Activated T-helper 17 cell treated with anti-CD3 and anti-CD28 coated beads, Interleukin-2, amount 50 U/mL, for 72 hours (primary cell): ENCODE measurements at places on chromosomes 11 and 22. TPM values are rescaled to one million over a fixed set of nuclear protein-coding genes. Genes with fewer than 3 reads are reported as not detected.

- no peak for ATAC-seq
Measured at GRCh38 chr11:44308256-44308922, 1.6 kb downstream of the ALX4 start.

DNA sequence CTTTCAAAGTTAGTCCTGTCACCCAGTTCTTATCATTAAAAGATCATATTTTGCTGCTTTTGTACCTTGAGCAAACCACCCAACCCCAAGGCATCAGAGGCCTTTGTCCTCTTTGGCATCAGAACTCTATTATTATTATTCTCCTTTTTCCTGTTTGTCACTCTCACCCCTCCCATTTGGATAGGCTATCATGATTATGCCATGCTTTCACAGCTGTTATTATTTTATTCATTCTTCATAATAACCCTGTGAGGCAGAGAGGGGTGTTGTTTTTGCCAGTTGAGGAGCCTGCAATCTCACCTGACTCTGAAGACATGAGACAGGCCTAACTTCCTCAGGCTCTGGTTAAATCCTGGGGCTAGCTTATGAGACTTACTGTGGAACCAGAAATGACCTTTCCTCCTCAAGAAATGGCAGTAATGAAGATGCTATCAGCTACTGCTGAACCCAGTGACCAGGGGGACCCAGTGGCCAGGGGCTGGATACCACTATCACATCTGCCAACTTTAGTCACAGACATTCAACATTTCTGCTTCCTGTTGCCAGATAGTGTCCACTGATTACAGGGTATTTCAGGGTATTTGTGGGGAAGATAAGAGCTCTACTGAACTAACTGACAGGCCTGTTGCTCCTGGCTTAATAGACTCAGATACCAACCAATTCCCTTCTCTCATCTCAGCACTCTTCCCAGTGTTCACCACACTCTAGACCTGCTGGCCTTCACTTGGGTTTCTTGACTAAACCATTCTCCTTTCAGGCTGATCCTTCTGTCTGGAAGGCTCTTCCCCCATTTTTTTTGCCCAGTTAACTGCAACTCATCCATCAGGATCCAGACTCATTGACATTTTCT is 11.8 kb upstream of the SWAP70 start:
- no peak for ATAC-seq

DNA sequence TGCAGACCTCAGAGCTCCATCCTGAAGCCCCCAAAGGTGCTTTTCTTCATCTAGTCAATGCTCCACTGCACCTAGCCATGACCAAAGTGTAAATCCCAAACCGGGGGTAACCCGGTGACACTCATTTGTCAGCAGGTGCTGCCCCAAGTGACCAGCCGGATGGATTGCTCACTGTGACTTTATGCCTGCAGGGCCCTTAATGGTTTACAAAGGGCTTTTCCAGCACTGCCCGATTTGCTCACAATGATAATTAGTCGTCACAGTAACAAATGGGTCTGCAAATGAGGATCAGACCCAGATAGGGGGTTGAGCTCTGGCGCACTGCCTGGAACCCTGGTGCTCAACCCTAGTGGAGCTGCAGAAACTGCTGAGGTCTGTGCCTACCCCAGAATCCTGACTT is 45.7 kb upstream of the CD5 start:
- ATAC-seq, result peak; percentile 5

DNA sequence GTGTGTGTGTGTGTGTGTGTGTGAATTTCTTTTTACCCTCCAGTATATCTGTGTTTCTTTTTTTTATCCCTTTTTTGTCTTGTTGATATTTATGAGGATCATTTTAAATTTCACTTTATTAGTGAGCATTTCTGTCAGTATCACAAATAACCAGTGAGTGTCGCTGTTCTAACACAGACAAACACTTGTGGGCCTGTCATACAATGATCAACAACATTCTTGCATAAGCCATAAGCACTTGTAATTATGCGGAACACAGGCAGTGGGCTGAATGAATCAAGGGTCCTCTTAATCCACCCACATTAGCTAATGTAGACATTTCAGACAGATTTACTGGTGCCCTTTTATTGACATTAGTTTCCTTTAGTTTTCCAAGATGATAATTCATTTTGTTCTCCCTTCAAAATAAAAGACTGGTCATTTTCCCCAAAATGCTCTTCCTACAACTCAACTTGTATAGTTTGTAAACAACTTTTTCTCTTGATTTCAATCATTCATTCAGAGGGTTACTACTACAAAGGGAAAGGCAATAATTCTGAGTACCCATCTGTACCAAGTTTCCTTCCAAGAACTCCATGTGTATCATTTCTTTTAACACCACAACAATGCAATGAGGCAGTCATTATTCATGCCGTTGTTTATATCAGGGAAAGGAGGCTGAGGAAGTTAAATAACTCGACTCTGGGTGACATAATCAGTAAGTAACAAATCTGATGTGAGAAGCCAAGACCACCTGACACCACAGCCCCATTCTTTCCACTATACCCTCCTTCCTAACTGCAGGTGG is 34.5 kb upstream of the ANO3 start:
- ATAC-seq, result no peak

DNA sequence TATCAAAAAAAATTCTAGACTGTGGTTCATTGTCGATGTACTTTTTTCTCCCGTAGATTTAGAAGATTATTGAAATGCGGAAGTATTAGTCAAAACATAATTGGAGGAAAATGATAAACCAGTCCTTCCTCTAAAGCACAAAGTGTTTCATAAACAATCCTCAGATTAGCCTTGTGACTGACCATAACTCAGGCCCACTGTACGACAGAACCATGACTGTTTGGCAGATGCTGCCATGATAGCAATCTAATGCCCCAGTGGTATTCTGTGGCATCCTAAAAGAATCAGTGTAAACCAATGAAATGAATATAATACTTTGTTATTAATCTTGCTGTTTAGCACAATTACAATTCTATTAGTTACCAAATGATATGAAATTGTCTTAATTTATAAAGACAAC is 127.0 kb upstream of the CTSC start:
- no peak for ATAC-seq

Gene C11orf97
- not detected for total RNA-seq

Gene TRIM29
- not detected for total RNA-seq

DNA sequence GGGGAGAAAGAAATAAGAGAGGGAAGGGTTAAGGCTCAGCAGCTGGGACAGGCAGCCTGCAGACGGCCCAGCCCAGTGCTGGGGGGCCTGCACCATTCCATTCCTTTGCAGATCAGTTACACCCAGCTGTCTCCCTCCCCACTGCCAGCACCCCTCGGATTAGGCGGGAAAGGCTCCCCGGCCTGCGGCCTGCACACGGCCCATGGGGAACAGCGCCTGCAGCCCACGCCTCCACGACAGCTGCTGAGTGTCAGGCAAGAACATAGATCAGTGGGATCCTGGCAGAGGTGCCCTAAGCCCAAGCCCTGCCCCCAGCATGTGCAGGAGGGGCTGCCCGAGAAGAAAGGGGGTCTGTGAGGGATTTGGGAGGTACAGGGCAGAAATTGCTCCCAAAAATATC is 65.8 kb upstream of the MYOD1 start:
- ATAC-seq, result no peak

Gene OR5A2
- total RNA-seq, result not detected

DNA sequence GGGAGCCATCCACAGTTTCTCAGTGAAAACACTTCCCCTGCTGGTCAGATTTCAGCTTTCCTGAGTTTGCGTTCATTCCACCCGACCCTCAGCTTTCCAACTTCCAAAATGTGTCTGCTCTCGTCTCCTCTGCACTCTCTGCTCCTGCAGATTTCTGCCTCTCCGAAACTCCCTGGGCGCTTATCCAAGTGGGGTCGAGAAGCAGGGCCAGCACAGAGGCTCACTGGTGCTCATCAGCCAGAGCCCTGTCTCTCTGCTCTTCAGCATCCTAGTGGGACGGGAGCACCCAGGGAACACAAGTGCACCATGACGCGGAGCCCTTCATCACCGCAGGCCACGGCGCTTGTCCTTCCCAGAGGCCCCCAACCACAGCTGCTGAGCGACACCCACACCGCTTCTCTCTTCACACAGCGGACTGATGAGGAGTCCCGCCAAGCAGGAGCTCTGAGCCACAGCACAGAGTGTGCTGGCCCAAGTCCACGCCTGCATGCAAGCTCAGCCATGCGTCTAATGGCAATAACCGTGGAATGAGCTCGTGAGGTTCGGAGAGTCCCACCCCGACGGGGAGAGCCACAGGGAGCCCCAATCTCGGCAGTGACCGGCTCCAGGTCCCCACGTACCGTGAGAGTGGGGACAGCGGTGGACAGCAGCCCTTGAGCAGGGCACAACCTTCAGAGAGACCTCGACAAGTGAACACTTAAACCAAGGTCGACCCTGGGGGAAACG is 27.9 kb upstream of the MOB2 start:
- no peak for ATAC-seq

Gene UBQLNL
- total RNA-seq, result 0.50 TPM

Gene FAM111B
- 51.5 TPM for total RNA-seq
